Testis (tissue), 5 donors: ENCODE measurements at places on chromosomes 5 and 9. TPM values are rescaled to one million over a fixed set of nuclear protein-coding genes. Genes with fewer than 3 reads are reported as not detected.

The CENPK gene
- 12.5 TPM for polyA plus RNA-seq

DNA sequence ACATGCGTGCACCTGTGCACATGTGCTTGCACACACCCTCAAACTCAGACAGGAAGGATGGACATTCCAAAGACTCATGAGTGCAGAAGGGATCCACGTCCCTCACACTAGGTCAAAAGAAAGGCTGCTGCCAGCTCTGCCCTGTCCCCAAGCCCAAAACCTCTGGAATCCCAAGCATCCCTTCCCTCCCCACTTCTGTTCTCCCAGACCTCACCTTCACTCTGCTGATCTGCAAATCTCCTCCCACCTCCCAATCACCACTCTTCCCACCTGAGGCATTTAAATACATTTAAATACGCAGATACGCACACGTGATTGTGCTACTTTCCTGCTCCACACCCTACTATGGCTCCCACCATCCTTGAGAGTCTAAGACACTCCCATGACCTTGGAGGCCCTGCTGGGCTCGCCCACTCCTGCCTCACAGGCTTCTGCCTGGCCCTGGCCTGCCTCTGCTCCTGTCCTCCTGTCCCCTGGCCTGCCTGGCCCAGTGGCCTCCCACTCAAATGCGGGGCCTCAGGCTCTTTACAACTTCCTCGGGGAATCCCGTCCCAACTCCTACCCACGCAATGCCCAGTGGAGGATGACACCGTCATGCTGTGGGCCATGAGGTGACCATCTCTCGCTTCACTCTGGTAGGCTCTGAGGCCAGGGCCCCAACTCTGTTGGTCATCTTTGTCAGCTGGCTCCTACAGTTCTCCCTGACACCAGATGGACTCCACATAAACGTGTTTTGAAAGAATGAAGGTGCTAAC, 478.4 kb upstream of the DAP start:
- no peaks in the 10 kb centered on the region for H3K27me3 ChIP-seq
- no peak overlapping the region for H3K27ac ChIP-seq
- no peak for DNase-seq
- H3K4me1 ChIP-seq = no peaks in the 10 kb centered on the region
- no peaks in the 10 kb centered on the region for H3K36me3 ChIP-seq
- H3K4me3 ChIP-seq = no peak overlapping the region

- H3K27me3 ChIP-seq = no peaks in the 10 kb centered on the region
- peak overlapping the region; percentile 32 for H3K4me3 ChIP-seq
- peaks cover 19% of the 10 kb centered on the region for H3K4me1 ChIP-seq
- DNase-seq = peak; percentile 61
Observed at GRCh38 chr9:69204849-69205248, 30.8 kb downstream of the TJP2 start.

- no peak overlapping the region for H3K27ac ChIP-seq
- H3K4me3 ChIP-seq = no peak overlapping the region
- H3K27me3 ChIP-seq = no peaks in the 10 kb centered on the region
- H3K36me3 ChIP-seq = no peaks in the 10 kb centered on the region
- H3K4me1 ChIP-seq = no peaks in the 10 kb centered on the region
Observed at GRCh38 chr5:148953711-148954110, 109.2 kb downstream of the SH3TC2 start.
